ENCODE measurements at places on chromosomes 11 and 22. TPM values are rescaled to one million over a fixed set of nuclear protein-coding genes. Genes with fewer than 3 reads are reported as not detected.

DNA sequence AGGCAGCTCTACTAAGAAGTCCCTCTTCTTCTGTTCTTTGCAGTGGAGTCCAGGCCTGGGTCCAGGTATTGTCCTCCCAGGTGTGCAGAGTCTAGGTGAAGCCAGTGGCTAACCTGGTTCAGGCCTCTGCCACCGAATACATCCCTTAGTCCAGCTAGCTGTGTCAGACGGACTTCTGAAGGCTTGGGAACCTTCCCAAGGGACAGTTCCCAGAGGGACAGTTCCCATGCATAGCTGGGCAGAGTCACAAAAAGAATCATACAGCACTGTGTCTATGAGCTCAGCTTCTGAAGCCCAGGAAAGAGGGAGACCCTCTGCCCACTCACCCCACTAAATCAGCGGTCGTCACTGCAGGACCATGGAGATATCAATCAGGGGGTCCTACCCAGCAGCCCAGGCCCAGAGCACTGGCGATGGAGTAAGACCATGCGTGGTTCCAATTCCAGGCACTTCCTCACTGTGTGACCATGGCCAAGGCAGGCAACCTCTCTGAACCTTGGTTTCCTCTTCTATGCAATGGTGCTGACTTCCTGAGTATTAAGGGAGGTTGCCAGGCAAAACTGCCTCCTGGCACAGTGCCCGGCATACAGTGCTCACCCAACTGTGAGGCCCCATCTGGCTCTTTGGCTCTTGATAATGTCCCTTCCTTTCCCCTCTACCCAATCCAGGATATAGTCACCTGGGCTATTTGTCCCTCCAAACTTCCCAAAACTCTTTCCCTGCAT is 3.4 kb downstream of the MS4A10 start:
- DNase-seq = no peak

FXYD6 gene
- total RNA-seq = 75.4 TPM

GRCh38 chr11:88414385-88414861 is 76.9 kb upstream of the CTSC start:
- DNase-seq = no peak

KRTAP5-9 gene
- total RNA-seq = not detected

DNA sequence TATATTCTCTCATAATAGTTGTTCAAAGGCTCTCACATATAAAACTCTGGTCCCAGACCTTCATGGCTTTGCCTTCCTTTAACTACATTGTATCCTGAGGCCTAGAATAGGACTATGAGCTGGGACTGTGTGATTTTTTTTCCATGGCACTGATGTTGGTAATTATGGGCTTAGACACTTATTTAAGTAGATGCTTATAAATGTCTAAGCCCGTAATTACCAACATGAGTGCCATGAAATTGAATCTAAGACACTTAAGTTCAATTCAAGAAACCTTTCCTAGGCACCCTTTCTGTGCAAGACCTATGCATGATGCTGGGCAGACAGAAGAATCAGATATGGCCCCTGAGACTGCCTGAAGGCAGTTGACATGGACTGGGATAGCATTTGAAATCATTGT is 63.0 kb downstream of the P4HA3 start:
- no peak for DNase-seq

MPEG1 gene
- total RNA-seq = 3.9 TPM

DNA sequence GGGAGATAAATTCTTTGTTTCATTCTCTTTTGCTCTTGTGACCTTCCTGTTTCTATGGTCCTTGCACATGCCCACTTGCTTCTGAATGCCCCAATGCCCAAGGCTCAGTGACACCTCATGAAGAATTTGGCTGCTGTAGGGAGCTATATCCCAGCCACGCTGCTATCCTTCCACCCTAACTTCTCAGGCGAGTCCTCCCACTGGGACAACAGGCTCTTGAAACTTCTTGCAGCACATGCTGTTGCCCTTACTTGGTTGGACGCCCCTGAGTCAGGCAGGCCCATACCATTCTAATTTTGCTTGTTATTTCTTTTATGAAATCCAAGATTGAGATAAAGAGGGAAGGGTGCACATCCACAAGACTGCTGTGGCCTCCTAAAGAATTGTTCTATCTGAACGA is 57.6 kb upstream of the BLID start:
- no peak for DNase-seq

GRCh38 chr22:23888615-23889401 is 5.4 kb upstream of the MIF start:
- no peak for DNase-seq

- DNase-seq = no peak
Observed at GRCh38 chr11:130480186-130480585, 31.7 kb downstream of the ADAMTS15 start.

DNA sequence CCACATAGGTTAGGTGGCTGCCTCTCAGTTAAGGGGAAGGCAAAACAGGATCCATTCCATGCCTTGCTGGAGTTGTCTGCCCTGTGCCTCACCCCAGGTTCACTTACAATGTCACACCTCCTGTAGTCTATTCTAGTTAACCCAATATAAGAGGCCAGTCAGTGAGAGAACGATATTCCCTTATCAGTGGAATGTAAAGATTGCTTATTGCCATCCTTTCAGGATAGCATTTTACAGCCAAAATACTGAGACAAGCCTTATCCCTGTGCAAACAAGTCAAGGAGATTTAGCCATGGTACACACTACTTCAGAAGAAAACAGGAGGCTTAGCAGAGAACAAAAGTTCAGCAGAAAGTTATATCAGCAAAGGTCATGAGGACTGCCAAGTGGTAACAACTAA is 5.5 kb downstream of the CYP2R1 start:
- no peak for DNase-seq

DNA sequence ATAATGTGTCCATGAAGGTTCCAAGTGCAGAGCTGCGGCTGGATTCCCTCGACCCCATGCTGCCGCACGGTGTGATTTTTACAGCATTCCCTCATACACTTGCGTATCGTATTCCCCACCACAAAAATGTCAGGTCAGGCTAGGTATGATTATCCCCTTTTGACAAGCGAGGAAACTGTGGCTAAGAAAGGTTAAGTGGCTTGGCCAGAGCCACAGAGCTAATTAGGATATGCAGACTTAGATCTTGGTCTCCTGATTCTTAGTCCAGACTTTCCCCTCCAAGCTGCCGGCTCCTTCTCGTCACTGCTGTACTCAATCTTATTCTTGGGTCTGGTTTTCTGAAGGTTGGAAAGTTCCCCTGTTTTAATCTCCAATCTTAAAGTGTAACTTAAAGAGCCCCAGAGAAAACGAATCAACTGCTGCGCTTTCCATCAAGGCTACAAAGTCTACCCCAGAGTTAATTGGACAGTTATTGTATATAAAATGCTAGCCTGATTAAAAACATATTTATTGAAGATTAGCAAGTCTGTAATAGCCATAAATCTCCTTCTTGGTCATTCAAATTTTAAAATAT is 176.6 kb downstream of the ADAMTS15 start:
- DNase-seq = no peak

ZP1 gene
- not detected for total RNA-seq

MS4A15 gene
- total RNA-seq = not detected

DNA sequence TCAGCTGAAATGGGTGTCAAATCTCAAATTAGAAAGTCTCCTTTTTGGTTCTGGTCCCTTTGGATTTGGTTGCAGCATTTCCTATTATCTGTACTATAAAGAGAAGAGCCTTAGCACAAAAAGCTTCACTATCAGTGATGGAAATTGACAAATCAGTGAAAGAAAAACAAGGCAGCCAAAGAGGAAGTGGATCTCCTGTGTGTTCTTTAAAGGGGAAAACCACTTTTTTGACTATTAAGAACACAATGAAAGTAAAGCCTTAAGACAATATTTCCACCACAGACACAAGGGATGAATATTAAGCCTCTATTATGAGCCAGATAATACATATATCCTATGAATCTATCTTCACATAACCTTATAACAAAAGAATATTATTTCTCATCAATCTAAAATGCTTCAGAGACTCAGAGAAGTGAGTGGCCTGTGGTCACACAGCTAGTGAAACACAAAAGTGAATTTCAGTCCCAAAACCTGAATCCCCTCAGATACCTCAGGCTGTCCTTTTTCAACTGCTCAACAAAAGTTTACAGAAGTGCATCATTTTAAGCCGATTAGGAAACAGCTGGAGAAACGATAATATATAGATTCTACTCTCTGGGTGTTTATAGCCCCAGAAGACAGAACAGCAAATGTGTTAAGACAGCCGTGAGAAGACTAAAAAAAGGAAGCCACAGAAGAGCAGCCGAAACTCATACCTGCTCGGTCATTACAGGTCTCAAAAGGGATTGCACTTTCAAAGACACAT is 24.4 kb upstream of the FSHB start:
- DNase-seq = no peak

DNA sequence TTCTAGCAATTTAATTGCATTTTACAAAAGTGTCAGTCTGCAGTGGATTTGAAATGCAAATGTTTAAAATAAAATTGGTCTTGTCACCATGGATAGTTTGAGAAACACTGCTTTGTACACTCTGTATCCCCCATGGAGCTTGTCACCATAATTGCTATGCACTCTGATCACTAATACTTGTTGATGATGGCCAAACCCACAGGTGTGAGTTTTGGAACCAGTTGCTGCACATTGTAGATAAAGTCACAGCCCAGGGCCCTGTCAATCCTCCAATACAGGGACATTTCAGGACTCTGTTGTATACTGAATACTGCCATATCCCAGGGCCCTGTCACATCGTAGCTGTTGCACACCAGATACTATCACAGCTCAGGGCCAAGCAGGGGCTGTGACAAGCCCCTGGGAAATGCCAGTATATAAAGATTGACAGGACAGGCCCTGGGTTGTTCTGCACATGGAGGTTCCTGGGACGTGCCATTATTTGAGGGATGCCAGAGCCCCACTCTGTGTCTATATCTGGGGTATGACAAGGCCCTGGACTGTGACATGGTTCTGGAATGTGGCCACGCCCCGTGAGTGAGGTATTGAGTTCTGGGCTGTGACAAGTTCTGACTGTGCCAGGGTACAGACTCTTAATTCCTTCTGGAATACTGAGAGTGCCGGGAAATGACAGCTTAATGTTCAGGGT is 27.9 kb upstream of the SMPD1 start:
- DNase-seq = no peak

KRTAP5-7 gene
- not detected for total RNA-seq

- DNase-seq = no peak
Observed at GRCh38 chr22:45709060-45709739, 37.6 kb downstream of the ATXN10 start.

DNA sequence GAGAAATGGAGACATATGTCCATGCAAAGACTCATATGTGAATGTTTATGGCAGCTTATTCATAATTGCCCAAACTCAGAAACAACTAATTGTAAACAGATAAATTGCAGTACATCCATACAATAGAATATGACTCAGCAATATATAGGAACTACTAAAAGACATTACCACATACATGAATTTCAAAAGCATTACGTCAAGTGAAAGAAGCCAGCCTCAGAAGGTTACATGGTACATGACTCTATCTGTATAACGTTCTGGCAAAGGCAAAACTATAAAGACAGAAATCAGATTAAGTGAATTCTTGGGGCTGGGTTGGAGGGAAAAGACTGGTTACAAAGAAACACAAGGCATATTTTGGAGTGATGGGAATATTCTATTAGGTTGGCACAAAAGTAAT is 7.2 kb downstream of the KCTD21 start:
- DNase-seq = no peak
